T-helper 1 cell (primary cell): ENCODE measurements at places on chromosomes 11 and 22.

DNA sequence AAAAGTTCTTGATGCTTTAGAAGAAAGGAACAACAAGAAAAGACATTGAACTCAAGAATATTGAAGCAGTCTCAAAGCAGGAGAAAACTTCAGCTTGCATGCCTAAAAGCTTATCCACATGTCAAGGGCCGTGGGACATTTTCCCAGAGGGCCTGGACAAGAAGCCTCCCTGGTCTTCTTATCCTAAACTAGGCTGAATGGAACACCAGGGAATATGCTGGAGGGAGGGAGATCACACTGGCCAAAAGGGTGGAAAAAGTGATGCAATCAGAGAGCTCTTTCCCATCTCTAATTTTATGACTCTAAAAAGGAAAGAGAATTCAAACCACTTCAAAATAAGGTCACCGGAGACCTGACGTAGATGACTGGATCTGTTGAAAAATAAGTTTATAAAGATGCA is 107.2 kb downstream of the MPPED2 start:
- DNase-seq, result no peak

DNA sequence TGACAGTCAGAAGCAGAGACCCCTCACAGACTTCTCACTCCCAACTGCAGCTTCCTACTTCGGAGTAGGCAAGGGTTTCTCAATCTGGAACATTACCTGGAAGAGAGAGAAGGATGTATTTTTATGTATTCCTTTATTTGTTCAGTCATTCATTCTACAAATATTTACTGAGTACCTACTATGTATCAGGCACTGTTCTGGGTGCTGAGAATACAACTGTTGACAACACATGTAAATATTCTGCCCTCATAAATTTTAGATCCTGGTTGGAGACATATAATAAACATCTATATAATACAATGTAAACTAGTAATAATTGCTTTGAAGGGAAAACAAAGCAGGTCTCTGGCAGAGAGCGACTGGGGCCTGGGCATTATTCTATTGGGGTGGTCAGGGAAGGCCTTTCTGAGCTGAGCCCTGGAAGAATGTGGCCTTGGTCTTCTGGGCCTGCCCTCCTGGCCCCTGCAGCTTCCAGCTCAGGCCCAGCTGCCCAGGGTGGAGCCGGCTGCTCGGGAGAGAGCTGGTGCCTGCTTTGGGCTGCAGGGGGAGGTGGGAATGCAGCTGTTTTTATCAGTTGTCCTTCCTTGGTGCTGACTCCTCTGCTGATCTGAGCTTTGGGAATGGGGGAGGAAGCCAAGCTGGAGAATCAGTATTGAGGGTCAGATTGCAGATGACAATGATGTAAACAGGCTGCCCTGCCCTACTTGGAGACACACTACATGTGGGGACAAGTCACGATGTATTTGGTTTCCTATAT is 46.8 kb downstream of the PKNOX2 start:
- no peak for DNase-seq

- DNase-seq, result no peak
These were observed 1252.7 kb downstream of the BRD1 start for GRCh38 chr22:48574776-48575617.

DNA sequence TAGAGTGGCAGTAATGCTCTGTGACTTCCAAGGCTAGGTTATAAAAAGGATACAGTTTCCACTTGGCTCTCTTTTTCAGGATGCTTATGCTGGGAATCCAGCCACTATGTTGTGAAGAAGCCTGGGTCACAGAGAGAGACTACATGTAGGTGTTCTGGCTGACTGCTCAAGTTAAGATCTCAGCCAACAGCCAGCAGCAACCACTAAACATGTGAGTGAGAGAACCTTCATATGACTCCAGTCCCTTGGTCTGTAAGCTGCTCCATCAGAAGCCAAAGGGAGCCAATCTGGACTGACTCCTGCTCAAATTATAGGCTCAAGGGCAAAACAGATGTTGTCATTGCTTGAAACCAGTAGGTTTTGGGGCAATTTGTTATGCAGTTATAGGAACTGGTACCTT is 162.7 kb downstream of the MAML2 start:
- DNase-seq, result no peak

- no peak for DNase-seq
These were observed 30.8 kb downstream of the SBF1 start for GRCh38 chr22:50443801-50444625.

GRCh38 chr22:36373258-36373579 is 14.5 kb downstream of the MYH9 start:
- no peak for DNase-seq

DNA sequence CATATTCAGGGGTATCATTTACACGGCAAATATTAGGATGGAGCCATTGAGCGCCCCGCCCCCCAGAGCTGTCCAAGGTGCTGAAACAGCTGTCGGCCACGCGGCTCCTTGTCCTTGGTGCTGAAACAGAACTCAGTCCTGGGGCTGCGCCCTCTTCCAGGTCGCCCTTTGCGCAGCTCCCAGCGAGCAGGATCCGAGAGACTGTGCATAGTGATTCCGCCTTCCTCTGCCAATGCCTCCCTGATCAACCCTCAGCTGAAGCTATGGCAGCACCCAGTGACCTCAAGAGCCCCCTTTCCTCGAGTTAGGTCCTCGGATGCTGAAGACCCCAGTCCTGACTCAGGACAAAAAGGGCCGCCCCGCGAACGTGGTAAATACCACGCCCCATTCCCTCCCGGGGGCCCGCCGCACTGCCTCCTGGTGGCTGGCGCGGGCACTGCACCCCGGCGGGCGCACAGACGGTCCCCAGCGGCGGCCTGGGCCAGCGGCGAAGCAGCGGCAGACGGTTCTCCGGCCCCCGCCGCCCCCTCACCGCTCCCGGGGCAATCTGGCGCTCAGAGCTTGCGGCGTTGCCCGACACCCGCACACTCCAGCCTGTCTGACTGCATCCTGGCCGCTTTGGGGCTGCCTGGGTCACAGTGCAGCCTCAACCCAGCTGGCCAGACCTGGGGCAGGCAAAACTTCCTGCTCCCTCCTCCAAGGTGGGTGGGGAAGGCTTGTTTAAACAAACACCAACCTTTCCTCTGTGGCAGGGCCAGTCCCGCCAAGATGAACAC is 13.4 kb downstream of the SYT7 start:
- DNase-seq, result peak; percentile 70

GRCh38 chr22:30856741-30857502 is 111.7 kb downstream of the MORC2 start:
- DNase-seq, result no peak

- DNase-seq, result no peak
These were observed 40.3 kb upstream of the A4GALT start for GRCh38 chr22:42760806-42761565.

DNA sequence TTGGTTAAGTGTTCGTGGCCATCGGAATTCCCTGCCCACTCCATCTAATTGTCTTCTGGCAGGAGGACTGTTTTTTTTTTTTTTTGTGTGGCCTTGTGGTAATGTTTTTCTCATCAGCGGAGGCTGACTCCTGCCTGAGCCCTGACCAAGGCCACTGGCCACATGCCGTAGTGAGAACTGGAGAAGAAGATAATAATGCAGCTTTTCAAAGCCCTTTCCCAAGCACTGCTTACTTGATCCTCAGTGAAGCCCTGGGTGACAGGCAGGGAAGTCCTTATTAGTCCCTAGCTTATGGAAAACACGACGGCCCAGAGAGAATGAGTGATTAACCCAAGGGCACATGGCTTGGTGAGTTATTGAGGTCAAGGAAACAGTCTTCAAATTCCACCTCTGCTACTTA is 71.2 kb downstream of the ADM start:
- no peak for DNase-seq
